ENCODE measurements at places on chromosomes 6 and 20.

DNA sequence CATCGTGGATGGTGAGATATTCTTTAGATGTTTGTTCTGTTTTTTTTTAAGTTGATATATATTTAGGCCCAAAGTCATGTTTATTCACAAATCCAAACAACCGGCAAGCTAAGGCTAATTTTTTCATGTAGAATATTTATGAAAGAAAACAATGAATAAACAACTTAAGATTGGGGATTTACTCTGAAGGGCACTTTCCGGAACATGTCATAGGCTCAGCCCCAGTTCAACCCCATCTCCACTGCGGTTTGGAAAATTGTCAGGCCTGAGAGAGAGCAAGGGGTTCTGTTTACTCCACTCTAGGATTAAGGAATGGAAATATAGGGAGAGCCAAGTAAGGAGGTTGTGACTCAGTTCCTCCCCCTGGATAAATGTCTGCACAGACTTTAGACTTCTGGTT is 18.3 kb downstream of the RPS6KA2 start:
- DNase-seq: no peak

GRCh38 chr6:36917541-36918193 is 31.9 kb downstream of the C6orf89 start:
- no peak for DNase-seq

DNA sequence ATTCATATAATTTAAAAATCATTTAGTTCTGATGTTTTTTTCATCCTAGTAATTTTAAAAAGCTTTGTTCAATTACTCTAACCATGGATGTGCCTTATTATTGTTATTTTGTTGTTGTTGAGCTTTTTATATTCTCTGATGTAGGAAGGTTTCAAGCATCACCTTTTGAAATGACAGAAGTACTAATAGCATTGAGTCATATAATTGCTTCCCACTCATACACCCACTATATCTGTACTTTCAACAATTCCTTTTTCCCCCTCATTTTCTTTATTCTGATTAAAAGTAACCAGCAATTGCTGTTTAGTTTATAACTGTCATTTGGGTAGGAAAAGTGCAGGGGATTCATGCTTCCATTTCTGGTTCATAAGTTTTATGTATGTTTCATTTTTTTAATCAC is 38.6 kb downstream of the DNAH8 start:
- no peak for DNase-seq

GRCh38 chr6:147322299-147323162 is 118.3 kb downstream of the STXBP5 start:
- peak; percentile 85 for DNase-seq

DNA sequence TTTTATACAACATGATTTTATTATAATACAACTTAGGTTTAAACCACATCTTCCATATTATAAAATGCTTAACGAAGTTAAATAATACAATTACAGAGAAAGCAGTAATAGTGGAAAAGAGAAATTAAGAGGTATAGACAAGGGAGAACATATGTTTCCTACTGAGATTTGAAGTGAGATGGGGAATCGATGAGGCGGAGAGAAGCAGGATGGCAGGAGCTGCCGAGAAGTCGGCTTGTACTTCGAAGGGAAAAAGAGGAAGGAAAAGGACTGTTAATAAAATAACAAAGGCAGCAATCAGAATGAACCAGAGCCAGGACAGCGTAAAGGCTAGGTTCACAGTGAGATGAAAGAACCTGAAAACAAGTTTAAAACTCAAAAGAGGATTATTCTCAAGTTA is 15.4 kb downstream of the FBXL4 start:
- DNase-seq: no peak

DNA sequence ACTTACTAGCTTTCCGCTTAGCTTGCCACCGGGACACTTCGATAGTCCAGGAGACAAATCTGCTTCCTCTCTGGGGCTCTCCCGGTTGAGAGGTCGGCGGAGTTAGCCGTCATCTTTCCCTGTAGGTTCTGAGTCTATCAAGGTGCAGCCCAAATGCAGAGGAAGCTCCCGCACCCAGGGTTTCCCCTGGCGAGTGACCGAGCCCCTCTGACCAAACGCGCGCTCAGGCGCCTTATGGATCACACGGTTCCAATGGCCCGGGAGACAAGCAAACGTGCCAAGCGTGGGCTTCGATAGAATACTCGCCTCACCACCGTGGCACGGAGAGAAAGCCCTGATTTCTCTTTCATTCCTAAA is 15.8 kb upstream of the FOXC1 start:
- DNase-seq: no peak

DNA sequence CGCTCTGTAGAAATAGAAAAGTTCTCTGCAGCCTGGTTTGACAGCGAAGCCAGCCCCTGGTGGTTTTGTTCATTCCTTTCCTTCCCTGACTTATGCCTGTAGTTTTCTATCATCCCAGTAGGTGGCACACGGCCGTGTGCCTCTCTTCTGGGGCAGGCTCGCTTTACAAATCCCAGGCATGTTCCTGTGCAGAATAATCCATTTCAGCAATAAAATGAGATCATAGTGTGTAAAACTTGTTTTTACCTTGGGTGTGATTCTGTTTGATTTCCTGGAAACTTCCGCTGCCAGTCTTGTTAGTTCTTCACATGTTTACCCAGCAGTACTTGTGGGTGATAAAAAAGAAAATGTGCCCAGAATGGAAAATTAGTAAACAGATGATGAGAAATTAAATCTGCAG is 7.4 kb upstream of the INSM1 start:
- peak; percentile 74 for DNase-seq

DNA sequence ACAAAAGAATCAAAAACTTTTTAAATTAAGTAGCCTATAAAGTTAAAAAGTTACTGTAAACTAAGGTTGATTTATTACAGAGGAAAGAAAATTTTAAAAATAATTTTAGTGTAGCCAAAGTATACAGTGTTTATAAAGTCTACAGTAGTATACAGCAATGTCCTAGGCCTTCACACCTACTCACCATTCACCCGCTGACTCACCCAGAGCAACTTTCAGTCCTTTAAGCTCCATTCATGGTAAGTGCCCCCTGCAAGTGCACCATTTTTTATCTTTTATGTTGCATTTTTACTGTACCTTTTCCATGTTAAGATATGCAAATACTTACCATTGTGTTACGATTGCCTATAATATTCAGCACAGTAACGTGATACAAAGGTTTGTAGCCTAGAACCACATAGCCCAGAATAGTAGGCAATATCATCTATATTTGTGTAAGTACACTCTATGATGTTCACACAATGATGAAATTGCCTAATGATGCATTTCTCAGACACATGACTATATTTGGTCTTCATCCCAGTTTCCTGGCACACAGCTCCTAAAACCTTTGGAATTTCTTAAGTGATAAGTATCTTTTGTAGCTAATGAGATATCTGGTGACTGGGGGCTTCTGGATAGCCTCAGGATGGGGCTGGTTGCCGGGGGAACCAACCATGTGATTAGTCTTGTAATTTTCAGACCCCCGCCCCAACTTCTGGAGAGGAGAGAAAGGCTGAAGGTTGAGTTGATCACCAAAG is 111.0 kb downstream of the MRPL14 start:
- no peak for DNase-seq

DNA sequence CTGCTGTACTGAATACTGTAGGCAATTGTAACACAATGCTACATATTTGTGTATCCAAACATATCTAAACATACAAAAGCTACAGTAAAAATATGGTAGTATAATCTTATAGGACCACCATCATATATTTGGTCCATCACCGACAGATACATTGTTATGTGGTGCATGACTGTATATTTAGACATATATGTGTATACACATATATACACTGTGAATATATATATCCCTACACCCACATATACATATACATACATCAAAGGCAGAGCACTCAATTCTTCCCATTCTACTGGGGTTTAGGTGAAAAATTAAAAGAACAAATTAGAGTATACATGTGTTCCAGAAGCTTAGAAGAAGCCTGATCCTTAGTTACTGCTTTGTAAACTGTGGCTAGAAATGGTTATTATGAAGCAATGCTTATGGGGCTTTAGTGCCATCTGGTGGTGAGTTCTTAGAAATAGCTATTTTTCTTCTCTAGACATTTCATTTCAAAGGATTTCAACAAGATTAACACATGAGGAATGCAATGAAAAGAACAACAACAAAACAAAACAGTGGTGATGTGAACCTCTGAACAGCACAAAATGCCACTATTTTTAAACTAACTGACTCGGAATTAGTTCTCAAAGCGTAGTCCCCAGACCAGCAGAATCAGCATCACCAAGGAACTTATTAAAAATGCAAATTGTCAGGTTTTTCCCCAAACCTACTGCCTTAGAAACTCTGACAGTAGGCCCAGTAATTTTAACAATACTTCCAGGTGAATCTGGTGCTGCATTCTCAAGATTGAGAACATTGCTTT is 38.0 kb downstream of the PKHD1 start:
- peak; percentile 79 for DNase-seq

DNA sequence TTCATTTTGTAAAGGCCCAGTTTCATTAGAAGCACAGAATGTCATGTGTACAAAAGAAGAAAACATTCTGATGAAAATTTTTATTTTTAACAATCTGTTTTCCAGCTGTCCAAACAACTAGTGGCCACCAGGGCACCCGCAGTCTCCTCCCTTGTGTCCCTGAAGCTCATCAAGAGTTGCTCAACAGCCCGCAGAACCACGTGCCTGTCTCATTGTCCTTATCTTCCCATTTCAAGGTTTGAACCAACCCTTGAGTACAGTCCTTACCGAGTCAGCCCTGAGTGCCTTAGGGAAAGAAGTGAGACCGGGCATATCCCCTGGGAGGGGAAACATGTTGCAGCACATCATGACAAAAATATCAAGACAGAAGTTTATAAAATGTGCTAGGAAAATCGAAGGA is 15.9 kb upstream of the ZNF133 start:
- DNase-seq: no peak

- no peak for DNase-seq
Measured at GRCh38 chr6:70684794-70685493, 17.3 kb downstream of the SMAP1 start.

All from Karpas-422 (cell line).